ENCODE measurements at places on chromosomes 6 and 20.

DNA sequence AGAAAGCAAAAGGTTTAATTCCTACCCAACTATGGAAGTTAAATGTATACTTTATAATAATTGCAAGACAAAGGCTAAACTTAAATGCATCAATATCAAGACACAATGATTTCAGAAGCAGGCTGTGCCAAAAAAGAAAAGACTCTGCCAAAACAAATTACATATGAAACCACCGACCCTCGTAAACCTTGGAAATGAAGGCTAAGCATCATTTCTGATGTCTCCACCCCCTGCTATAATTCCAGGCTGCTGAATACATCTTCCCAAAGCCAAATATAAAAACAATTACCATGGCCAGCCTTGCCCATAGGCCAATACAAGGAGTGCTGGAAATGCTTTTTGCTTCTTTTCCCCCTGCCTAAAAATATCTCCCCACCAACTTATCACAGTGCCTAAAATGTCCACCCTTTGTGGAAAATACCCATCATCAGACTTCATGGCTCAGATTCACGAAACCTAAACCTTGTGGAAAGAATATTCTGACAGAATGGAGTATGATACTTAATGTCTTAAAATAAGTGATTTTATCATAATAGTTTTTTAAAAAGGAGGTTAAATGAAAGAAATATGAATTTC is 37.4 kb downstream of the RCAN2 start:
- no peak for DNase-seq

- DNase-seq = peak; percentile 24
Measured at GRCh38 chr6:33118525-33119123, 42.8 kb downstream of the HLA-DPB1 start.

- DNase-seq = peak; percentile 28
Measured at GRCh38 chr20:5364136-5364821, 47.5 kb upstream of the PROKR2 start.

- no peak for DNase-seq
Measured at GRCh38 chr6:32355018-32355417, 16.7 kb downstream of the TSBP1 start.

DNA sequence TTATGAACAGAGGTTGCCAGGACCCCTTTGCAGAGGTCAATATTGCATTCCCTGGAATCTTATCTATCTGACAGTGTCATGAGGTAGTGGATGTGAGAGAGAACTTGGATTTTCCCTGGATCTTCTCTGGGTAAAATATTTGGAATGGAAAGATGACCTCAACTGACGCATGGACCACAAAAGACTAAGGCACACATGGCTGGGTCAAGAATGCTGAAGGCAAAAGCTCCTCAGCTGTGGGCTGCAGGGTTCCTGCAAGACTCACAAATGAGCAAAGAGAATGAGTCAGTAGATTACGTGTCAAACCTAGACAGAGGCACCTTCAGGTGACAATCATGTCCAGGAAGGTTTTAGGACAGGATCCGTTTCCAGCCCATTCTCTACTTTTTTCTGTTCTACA is 484.0 kb downstream of the C6orf118 start:
- peak; percentile 85 for DNase-seq

DNA sequence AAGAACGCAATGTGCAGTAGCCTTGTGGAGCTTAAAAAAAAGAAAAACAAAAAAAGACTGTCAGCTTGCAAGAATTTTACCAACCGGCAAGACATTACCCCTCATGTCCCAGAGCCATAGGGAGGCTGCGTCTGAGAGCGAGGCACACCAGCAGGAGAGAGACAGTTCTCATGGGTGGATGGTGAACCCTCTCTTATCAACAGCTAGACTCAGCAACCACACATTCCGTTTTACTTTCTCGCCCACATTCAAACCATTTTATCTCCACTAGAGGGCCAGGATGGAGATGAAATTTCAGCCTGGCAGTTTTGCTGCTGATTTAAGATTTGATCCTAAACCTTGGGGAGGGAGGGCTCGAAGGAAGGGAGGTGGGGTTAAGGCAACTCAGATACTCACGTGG is 247.0 kb downstream of the ATXN1 start:
- DNase-seq = peak; percentile 57

GRCh38 chr20:34907616-34908469 is 31.4 kb downstream of the ACSS2 start:
- peak; percentile 99 for DNase-seq

- DNase-seq = peak; percentile 77
Measured at GRCh38 chr20:38165089-38165965, at the start of gene TGM2. TGM2 (minus strand) TSS chr20:38165270; CDS start chr20:38165198, 72 bp downstream.

DNA sequence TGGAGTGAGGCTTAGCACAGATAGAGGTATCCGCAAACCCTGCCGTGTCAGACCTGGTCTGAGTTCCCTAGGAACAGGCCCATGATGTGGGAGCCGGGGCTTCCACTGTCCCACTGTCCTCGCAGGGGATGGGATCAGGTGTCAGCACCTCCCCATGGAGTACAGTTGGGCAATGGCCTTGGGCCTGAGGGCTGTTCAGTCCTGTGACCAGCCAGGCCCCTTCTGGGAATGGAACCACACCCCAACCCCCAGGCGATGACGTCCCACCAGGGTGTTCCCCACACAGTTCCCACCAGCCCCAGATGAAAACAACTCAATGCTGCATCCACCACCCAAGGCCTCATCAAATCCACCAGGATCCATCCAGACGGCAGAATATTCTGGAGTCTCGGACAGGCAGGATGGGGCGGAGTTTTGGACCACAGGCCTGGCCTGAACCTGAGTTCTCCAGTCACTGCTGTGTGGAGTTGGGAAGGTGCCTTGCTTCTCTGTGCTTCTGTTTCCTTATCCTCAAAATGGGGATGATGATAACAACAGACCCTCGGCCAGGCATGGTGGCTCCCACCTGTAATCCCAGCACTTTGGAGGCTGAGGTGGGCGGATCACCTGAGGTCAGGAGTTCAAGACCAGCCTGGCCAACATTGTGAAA is 62.2 kb downstream of the UBE2V1 start:
- no peak for DNase-seq

GRCh38 chr6:158206740-158207421 is 38.7 kb downstream of the GTF2H5 start:
- DNase-seq = no peak

- no peak for DNase-seq
Measured at GRCh38 chr20:23163562-23163961, 77.4 kb upstream of the CD93 start.

DNA sequence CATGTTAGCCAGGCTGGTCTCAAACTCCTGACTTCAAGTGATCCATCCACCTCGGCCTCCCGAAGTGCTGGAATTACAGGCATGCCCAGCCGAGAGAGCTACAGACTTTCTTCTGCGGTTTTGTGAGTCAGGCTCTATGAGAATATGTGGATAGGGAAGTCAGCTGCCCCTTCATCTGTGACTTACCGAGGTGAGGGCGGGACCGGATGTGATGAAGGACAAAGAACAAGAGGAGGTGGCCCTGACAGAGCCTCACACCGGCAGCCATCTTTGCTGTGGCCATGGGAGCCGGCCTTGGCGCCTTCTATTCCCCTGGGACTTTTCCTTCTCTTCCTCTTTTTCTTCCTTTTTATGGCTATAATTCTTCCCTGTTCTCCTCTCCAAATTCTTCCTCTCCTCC is 67.0 kb downstream of the IYD start:
- DNase-seq = peak; percentile 95

DNA sequence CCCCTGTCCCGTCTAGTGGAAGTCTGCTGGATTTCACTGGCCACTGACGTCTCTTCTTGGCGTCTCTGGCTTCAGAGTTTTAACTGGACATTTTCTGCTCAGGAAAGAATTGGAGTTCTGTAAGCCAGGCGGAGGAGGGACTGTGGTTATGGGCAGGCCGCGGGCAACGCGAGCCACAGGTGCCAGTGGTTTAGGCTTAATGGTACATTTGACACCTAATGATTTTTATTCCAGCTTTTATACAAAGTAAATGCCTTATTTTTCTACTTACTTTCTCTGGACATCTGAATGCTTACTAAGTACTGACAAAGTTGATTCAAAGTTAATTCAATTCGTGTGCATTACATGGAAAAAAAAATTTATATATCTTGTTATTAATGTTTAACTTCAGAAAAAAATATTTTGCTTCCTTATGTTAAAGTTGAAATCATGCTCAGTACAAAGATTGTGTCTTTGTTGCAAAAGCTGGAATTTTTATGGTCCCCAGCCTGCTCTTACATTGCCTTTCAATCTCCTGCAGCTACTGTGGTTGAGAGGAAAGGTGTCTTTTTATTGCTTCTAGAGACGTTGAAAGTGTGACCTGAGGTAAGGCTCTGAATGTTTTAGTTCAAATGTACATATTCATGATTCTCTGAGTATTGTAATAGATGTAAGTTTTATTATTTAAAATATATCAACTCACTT is 231.0 kb downstream of the SMOC2 start:
- DNase-seq = no peak

DNA sequence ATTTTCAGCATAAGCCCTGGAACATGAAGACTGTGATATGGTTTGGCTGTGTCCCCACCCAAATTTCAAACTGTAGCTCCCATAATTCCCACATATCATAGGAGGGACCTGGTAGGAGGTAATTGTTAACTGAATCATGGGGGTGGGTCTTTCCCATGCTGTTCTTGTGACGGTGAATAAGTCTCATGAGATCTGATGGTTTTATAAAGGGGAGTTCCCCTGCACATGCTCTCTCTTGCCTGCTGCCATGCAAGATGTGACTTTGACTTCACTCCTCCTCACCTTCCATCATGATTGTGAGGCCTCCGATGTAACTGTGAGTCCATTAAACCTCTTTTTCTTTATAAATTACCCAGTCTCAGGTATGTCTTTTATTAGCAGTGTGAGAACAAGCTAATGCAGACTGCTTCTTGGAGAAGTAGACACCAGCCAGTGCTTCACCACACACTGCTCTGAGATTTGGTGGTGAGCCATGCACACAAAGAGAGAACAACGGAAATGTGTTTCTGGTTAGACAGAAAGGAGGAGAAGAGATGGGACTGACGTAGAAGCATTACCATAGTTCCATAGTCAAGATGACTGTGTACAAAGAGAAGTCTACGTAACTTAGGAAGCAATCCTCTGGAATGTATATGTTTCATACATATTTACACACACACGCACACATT is 97.8 kb downstream of the BACH2 start:
- no peak for DNase-seq

DNA sequence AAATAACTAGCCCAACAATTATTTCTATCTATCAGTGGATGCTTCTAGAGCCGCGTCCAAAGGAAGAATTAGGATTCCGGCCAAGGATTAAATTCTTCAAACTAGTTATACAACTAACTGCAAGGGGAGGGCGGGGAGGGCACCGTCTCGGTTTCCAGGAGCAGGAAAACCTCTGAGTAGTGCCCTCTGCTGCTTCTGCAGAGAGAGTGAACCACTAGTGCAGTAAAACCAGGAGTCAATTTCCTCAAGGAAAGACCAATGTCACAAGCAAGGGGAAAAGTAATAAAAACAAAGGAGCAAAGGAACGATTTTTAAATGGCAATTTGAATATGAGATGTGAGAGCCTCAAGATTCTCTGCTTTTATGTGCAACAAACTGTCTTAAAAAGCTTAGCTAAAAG is 16.5 kb upstream of the UBE2J1 start:
- DNase-seq = no peak

- no peak for DNase-seq
Measured at GRCh38 chr6:32922083-32922482, 18.7 kb downstream of the HLA-DMB start.

DNA sequence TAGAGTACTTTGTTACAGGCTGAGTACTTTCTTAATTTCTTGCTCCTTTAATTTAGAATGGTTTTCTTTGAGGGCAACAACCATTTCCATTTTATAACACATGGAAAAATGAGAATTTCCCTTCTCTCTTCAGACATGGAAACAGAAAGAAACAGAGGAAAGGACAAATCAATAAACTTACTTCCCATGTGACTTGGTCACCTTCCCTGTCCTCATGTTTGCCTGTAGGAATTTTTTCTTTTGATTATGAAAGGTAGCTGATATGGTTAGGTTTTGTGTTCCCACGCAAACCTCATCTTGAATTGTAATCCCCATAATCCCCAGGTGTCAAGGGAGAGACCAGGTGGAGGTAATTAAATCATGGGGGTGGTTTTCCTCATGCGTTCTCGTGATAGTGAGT is 169.7 kb downstream of the PHF3 start:
- DNase-seq = peak; percentile 5

DNA sequence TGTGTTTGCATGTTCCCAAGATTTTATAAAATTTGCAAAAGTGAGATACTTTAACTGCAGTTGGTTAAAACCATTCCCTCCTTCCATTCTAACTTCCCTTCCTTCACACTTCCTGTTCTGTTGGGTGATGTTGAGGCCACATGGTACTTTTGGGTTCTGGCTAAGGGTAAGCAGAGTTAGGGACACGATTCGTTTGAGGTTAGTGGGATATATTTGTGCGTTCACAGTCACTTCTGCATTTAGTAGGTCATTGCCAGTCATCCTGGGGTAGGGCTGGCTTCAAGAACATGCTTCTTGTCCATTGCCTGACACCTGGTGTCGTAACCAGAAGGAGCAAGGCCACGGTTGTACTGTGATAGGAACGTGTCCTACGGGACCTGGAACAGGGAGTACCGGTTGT is 340.1 kb downstream of the ZFAND3 start:
- no peak for DNase-seq

DNA sequence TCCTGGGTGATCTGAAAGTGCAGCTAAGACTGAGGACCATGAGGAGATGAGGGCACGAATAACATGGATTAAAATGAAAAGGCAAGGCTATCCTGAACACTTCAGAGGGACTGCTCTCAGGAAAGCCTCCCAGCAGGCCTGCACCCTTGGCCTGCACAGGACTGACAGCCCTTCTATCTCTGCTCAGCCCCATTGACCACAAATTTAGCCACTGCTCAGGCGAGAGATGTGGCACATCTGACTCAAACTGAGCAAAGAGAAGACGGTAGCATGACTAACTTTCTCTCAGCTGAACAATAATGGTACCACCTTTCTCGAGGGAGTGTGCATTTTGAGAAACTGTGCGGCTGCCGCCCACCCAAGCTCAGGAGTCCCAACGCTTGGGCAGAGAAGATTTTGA is 257.5 kb downstream of the ADGB start:
- no peak for DNase-seq

- no peak for DNase-seq
Measured at GRCh38 chr20:7596541-7596940, 343.7 kb downstream of the HAO1 start.

DNA sequence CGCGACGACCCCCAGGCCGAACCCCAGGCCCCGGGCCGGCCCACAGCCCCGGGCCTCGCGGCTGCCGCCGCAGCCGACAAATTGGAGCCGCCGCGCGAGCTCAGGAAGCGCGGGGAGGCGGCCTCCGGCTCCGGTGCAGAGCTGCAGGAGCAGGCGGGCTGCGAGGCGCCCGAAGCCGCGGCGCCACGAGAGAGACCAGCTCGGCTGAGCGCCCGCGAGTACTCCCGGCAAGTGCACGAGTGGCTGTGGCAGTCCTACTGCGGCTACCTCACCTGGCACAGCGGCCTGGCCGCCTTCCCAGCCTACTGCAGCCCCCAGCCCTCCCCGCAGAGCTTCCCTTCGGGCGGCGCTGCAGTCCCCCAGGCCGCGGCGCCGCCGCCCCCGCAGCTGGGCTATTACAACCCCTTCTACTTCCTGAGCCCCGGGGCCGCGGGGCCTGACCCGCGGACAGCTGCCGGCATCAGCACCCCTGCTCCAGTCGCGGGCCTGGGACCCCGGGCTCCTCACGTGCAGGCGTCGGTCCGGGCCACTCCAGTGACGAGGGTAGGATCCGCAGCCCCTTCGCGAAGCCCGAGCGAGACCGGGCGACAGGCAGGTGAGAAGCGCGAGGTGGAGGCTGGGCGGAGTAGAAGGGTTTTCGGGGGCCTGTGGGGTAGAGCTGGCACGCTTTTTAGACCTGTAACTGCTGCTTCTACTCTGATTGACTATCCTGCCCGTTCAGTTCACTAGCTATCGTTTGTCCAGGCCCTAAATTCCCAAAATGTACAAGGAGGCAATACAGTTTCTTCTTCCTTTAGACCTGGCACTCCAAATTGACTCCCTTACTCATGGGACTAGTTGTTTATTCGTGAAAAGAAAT is 654 bp downstream of the FAM8A1 start:
- DNase-seq = peak; percentile 20
